ENCODE measurements at places on chromosomes 1 and 21. TPM values are rescaled to one million over a fixed set of nuclear protein-coding genes. Genes with fewer than 3 reads are reported as not detected.

- no peak for DNase-seq
These were observed 99.9 kb upstream of the SGIP1 start for GRCh38 chr1:66434096-66434495.

GRCh38 chr1:25599969-25600610 lies 16.5 kb upstream of the MAN1C1 start:
- DNase-seq = no peak

GRCh38 chr1:33516891-33517567 lies 44.6 kb downstream of the ZSCAN20 start:
- DNase-seq = no peak

The CLDN17 gene
- not detected for polyA plus RNA-seq

The TSPAN1 gene
- 0.31 TPM for polyA plus RNA-seq

The IGSF5 gene
- polyA plus RNA-seq = 0.37 TPM

Data from muscle of leg (tissue), 16 donors.